ENCODE measurements at places on chromosomes 2 and 18.

- DNase-seq: no peak
- no peak overlapping the region for H3K4me3 ChIP-seq
- H3K27ac ChIP-seq: no peak overlapping the region
- H3K36me3 ChIP-seq: no peaks in the 10 kb centered on the region
- peaks cover 76% of the 10 kb centered on the region for H3K4me1 ChIP-seq
- no peaks in the 10 kb centered on the region for H3K27me3 ChIP-seq
Observed at GRCh38 chr18:48670751-48671560, 132.1 kb downstream of the CTIF start.

GRCh38 chr18:62366992-62367391 is 41.9 kb downstream of the TNFRSF11A start:
- no peaks in the 10 kb centered on the region for H3K4me1 ChIP-seq
- no peaks in the 10 kb centered on the region for H3K36me3 ChIP-seq
- H3K27me3 ChIP-seq: no peaks in the 10 kb centered on the region
- H3K27ac ChIP-seq: no peak overlapping the region
- no peak for DNase-seq

DNA sequence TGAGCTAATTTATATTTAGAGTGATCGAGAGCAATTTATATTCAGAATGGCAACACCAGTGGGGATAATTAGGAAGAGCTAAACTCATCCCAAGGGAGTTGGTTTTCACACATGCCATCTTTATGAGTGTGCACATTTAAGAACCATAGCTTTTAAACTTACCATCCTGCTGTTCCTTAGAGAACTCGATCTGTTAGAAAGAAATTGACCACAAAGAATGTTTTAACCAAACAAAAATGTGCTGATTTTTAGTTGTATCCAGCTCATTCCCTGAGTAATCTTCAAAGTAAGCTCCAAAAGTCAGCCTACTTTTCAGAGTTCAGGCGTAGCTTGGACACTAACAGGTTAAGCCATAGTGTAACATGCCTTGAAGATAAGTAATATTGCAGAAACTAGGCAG is 12.6 kb downstream of the MYL1 start:
- no peaks in the 10 kb centered on the region for H3K27me3 ChIP-seq
- H3K4me3 ChIP-seq: no peak overlapping the region
- no peaks in the 10 kb centered on the region for H3K36me3 ChIP-seq
- no peak overlapping the region for H3K27ac ChIP-seq
- no peak for DNase-seq

DNA sequence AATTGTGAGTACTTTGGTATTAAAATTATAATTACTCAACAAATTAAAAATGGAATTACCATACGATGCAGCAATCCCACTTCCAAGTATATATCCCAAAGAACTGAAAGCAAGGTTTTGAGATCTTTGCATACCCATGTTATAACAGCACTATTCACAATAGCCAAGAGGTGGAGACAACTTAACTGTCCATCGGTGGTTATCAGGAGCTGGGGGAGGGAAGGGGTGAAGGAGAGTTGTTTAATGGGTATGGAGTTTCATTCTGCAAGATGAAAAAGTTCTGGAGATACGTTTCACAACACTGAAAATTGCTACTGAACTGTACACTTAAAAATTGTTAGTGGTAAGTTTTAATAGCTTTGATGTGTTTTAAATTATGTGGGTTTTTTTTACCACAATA is 25.7 kb downstream of the RAB10 start:
- H3K27ac ChIP-seq: no peak overlapping the region
- peaks cover 1% of the 10 kb centered on the region for H3K4me1 ChIP-seq
- no peaks in the 10 kb centered on the region for H3K36me3 ChIP-seq
- no peak overlapping the region for H3K4me3 ChIP-seq

GRCh38 chr2:236545814-236546480 is 23.7 kb upstream of the ACKR3 start:
- H3K4me1 ChIP-seq: no peaks in the 10 kb centered on the region
- no peaks in the 10 kb centered on the region for H3K27me3 ChIP-seq
- no peak for DNase-seq
- no peaks in the 10 kb centered on the region for H3K36me3 ChIP-seq
- H3K27ac ChIP-seq: no peak overlapping the region

- no peaks in the 10 kb centered on the region for H3K36me3 ChIP-seq
- no peak overlapping the region for H3K4me3 ChIP-seq
Observed at GRCh38 chr2:178233428-178233827, 39.1 kb downstream of the OSBPL6 start.

GRCh38 chr2:231387904-231388724 is 7.4 kb upstream of the B3GNT7 start:
- no peaks in the 10 kb centered on the region for H3K27me3 ChIP-seq
- H3K36me3 ChIP-seq: no peaks in the 10 kb centered on the region
- H3K27ac ChIP-seq: no peak overlapping the region
- no peak for DNase-seq
- no peaks in the 10 kb centered on the region for H3K4me1 ChIP-seq

DNA sequence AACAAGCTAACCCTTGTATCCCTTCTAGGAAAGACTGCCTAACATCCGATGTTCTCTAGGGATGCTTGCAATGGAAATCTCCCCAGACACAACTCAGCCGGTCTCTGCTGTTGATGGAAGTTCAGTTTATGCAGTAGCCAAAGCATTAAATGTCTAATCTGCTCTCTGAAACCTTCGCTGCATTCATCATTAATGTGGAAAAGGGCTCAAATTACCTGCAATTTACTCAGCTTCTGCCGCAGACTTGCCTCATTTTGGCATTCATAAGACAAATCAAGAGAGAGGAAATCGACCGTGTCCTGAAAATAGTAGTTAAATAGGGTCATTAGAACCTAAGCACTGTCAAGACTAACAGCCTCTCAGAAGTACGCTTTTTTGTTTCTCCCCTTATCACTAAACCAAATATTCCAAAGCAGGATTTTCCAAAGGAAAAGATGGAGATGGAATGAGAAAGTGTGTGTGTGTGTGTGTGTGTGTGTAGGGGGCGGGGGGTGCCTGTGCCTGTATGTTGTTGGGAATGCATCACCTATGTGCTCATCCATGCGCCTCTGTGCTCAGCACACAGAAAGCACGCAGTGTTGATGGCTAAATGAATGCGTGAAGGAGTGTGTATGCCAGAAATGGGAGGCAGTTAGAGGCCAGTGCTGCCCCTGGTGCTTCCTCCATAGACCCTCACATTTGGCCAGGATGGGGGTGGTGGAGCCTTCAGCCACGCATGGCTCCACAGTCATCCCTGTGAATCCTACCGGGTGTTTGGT is 7.4 kb downstream of the LCT start:
- no peaks in the 10 kb centered on the region for H3K27me3 ChIP-seq
- no peaks in the 10 kb centered on the region for H3K4me1 ChIP-seq
- no peak overlapping the region for H3K4me3 ChIP-seq
- no peaks in the 10 kb centered on the region for H3K36me3 ChIP-seq
- no peak overlapping the region for H3K27ac ChIP-seq

DNA sequence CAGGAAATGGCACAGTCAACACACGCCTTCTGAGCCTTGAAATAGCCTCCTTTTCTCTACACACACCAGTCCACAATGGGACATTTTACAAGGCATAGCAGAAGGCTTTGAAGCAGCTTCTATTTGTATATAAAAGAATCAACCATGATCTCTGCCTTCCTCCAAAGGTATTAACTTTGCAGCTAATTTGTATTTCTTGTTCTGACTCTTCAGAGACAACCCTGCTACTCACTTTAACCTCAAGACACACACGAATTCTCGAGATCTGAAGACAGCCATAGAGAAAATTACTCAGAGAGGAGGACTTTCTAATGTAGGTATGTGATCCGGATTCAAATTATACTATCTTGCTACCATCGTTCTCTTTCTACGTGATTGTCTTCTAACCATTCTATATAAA is 104.6 kb downstream of the VIT start:
- H3K4me3 ChIP-seq: no peak overlapping the region
- no peaks in the 10 kb centered on the region for H3K27me3 ChIP-seq
- no peak overlapping the region for H3K27ac ChIP-seq
- no peaks in the 10 kb centered on the region for H3K4me1 ChIP-seq
- DNase-seq: no peak

DNA sequence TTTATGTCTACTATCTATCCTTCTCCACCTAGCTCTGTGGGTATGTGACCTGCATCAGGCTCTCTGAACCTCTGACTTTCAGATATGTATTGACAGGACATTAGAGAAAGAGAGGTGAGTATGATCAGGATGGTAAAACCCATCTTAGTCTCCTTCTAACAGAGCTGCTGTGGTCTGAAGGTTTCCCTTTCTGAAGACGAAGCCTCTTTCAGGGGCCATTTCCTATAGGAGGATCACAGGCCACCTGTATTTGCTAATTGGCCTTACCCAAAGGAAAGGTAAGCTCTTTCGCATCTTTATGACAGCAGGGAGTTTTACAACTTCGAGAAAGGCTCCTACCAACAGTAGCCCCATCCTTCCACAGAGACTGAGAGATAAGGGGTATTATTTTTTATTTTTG is 442.9 kb downstream of the KCNJ3 start:
- H3K4me3 ChIP-seq: no peak overlapping the region
- no peak for DNase-seq
- H3K27me3 ChIP-seq: no peaks in the 10 kb centered on the region

- H3K4me3 ChIP-seq: no peak overlapping the region
- no peaks in the 10 kb centered on the region for H3K27me3 ChIP-seq
- H3K4me1 ChIP-seq: peaks cover 2% of the 10 kb centered on the region
- no peaks in the 10 kb centered on the region for H3K36me3 ChIP-seq
Observed at GRCh38 chr2:74843899-74844298, 10.0 kb downstream of the HK2 start.

All from liver (tissue), 10 donors.